ENCODE measurements at places on chromosomes 4 and X. TPM values are rescaled to one million over a fixed set of nuclear protein-coding genes. Genes with fewer than 3 reads are reported as not detected.

DNA sequence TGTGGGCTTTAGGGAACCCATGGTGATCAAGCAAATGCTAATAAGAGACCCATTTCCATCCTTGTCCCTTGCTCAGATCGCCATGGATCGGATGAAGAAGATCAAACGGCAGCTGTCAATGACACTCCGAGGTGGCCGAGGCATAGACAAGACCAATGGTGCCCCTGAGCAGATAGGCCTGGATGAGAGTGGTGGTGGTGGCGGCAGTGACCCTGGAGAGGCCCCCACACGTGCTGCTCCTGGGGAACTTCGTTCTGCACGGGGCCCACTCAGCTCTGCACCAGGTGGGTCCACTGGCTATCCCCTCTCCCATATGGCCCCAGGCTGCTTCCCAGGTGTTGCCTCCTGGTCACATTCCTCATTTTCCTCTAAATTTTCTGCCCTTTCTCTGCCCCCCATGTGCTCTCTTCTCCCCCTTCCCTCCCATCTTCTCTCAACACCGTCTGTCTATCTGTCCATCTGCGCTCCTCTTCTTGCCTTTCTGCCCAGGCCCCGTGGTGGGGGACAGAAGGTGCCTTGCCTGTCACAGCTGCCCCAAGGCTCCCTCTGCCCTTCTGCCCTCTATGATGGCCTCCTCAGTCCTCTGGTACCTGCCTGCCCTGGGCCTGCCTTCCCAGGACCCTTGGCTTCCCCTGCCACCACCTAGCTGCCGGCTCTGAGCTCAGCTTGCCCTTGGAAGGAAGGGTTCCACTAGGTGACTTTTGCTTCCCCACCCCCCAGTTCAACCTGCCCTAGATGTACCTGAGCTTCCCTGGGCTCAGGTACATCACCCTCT lies 5.2 kb downstream of the CDK16 start:
- DNase-seq: no peak

DNA sequence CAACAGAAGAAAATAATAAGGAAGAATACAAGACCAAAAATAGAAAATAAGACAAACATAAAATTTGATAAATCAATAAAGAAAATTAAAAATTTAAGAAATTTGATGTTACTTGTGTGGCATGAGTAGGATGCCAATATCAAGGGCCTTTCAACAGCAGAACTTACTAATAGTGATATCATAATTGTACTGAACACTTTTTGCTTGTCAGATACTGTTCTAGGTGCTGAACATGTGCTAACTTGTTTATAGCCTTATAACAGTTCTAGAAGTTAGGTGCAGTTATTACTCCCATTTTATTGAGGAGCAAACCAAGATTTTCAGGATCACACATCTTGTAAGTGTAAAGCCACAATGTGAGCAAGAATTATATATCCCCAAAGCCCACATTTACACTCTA lies 546.0 kb upstream of the EPHA5 start:
- DNase-seq: no peak

- DNase-seq: no peak
These were observed 65.6 kb downstream of the MCF2 start for GRCh38 chrX:139642241-139642927.

DNA sequence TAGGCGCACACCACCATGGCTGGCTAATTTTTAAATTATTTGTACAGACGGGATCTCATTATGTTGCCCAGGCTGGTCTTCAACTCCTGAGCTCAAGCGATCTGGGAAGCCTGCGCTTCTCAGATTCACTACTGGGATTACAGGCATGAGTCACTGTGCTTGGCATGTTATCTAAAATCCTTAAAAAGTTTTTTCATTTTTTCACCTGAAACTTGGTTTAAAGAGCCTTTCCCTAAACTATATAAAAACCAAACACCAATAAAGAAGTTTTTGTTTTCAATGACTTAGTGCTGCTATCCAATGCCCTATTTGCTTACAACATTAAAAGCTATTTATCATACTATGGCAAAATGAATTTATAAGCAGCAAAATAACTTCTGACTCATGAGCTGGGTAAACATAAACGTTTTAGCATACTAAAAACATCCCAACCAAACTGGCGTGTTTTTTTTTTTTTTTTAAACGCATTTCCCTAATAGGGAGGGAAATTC lies 127.8 kb downstream of the UBE2K start:
- DNase-seq: no peak

- DNase-seq: no peak
These were observed 32.4 kb downstream of the LRBA start for GRCh38 chr4:150982557-150983233.

F8 gene
- 2.9 TPM for polyA plus RNA-seq

- no peak for DNase-seq
These were observed 8.2 kb upstream of the ZRSR2 start for GRCh38 chrX:15781961-15782699.

- no peak for DNase-seq
These were observed 148.6 kb downstream of the STK32B start for GRCh38 chr4:5199912-5200311.

GRCh38 chrX:71181558-71181909 lies 36.9 kb downstream of the NLGN3 start:
- no peak for DNase-seq

GRCh38 chrX:13082206-13083065 lies 38.0 kb upstream of the FAM9C start:
- DNase-seq: no peak

CT45A1 gene
- polyA plus RNA-seq: not detected

DNA sequence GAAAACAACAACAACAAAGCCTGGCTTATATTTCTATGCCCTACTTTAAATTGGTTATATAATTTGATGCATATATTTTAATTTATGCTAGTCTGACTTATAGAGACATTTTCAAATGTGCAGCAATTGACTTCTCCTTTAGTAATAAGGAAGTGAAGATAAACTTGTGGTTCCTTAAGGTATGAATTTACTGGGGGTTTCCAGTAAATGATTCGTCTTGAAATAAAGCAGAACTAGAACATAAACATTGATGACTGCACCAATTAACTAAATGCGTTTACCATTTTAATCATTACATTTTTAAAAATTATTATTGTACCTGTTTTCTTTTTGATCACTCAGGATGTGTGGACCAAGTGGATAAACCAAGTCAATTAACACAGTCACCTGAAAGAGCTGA lies 99.6 kb upstream of the CCSER1 start:
- DNase-seq: no peak

MID1IP1 gene
- polyA plus RNA-seq: 36.5 TPM

DNA sequence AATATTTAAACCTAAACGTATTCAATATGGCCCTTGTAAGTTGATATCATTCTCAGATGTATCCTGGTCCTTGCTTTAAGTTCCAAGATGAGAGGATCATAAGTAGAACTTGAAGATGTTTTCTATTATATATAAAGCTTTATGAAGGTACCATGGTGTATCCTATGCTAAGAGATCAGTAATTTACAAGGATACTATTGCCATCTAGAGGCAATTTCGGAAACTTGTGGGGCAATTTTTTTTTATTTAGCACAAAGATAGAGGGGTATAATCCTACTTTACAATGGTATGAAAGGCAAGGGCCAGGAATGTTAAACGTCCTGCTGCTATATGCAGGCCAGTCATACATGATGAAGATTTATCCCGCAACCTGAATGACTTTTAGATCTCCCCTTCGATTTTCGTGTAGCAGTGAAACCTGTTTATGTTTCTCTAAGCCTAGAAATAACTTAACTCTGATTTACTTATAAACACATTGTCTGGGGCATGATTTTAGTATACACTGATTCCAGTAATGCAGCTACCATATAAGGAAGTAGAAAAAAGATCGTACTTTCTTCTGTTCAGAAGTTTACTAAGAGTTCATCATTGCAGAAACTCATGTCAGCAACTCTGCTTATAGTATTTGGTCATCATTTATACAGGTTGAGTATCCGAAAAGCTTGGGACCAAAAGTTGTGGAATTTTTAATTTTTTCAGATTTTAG lies 2.6 kb downstream of the SLC25A31 start:
- peak; percentile 23 for DNase-seq

All from large intestine (tissue), 12 donors.